ENCODE measurements at places on chromosomes 5 and 9. TPM values are rescaled to one million over a fixed set of nuclear protein-coding genes. Genes with fewer than 3 reads are reported as not detected.

- DNase-seq = no peak
These were observed 344.2 kb upstream of the SLC30A5 start for GRCh38 chr5:68749631-68750030.

- DNase-seq = no peak
These were observed 33.3 kb upstream of the RAD23B start for GRCh38 chr9:107249665-107250285.

- DNase-seq = no peak
These were observed 139.5 kb downstream of the BARX1 start for GRCh38 chr9:93815677-93816076.

GRCh38 chr5:41686191-41686590 is 175.8 kb upstream of the PLCXD3 start:
- no peak for DNase-seq

DNA sequence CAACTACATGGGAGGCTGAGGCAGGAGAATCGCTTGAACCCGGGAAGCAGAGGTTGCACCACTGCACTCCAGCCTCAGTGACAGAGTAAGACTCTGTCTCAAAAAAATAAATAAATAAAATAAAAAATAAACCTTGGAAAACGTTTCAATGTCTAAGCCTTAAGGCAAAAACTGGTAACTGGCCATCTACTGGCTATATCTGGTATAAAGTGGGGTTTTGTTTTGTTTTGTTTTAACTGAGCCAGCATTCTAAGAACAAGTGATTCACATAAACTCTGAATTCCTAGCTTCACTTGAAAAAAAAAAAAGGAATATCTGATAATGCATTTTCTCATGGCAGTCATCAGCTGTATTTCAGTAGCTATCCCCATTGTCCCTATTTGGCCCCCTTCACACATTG is 126.1 kb upstream of the EFNA5 start:
- no peak for DNase-seq

DNA sequence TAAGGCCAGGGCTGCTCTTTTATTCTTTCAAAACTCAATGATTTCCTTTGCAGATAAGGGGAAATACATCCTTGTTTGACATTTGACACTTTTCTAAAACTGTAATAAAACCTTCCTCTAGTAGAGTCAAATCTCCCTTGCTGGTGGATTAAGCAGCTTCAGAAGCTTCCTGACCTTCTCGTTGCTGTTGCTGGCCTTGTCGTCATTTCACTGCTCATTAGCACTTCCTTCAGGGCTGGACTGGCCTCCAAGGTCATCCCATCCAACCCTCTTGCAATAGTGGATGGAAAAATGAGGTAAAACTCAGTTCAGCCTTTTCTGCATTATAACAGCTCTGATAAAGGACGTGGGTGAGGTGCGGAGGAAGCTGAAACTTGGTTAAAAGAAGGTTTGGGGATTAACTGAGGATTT is 1.1 kb upstream of the ADAMTSL1 start:
- no peak for DNase-seq

DNA sequence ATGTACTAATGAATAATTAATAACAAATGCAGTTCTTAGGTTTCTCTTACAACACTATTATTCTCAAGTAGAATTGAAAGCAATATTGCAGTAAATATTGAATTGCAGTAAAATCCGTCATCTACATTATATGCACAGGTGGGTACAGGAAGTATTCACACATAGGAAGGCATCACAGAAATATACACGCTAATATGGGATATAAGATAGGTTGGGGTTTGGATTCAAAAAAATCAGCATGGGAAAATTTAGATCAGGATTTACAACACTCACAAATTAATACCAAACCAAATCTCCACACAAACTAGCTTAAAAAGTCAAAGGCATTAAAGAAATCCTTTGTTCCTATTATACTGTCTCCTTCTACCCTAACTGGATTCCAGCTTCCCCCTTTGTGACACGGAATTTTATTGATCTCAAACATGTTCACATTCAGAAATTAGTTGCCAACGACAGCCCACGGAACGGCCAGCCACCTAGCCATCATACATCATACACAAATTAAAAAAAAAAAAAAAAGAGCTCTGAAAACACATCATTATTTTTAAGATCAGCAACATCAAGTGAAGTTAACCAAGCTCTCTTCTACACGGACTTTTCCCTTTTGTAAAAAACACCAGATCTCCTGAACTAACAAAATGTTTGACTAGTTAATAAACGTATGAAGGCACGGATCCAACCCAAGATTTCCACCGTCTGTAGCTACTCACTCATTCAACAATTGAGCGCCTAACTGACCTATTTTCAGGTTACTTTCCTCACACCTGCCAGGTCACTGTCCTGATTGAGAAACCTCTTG is 2.2 kb downstream of the NR6A1 start:
- no peak for DNase-seq

GRCh38 chr5:88374391-88374790 is 105.7 kb upstream of the TMEM161B start:
- DNase-seq = no peak

DNA sequence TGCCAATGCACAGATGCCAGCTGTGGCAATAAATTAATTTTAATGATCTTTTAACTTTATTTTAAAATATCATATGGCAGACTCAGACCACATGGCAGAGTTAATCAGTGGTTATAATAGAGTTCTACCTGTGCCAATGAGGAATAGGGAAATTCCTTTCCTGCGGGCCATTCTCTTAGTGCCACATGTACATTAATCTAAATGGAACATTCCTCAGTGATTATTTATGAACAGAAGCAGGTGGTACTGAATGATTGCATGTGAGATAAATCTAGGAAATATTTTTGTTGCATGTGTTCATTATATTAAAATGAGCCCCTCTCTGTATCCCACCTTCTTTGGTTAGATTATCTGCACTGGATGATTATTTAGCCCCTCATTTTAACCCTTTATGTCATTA is 102.3 kb downstream of the CCDC192 start:
- DNase-seq = no peak

- DNase-seq = no peak
These were observed 18.7 kb upstream of the COL5A1 start for GRCh38 chr9:134622896-134623257.

GRCh38 chr5:32278406-32278805 is 34.3 kb downstream of the MTMR12 start:
- peak; percentile 89 for DNase-seq

DNA sequence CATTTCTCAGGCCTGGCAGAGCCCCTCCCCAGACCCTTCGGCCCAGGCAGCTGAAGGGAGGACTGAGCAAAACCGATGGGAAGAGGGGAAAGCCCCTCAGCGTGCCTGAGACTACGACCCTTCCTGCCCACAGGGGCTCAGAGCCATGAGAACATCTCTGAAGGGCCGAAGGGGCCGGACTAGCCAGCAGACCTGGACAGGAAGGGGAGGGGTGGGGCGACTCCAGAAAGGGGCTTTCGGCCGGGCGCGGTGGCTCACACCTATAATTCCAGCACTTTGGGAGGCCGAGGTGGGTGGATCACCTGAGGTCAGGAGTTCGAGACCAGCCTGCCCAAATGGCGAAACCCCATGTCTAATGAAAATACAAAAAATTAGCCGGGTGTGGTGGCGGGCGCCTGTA is 85.8 kb upstream of the PHYKPL start:
- no peak for DNase-seq

GRCh38 chr9:128073253-128073886 is 5.3 kb downstream of the SLC25A25 start:
- no peak for DNase-seq

DNA sequence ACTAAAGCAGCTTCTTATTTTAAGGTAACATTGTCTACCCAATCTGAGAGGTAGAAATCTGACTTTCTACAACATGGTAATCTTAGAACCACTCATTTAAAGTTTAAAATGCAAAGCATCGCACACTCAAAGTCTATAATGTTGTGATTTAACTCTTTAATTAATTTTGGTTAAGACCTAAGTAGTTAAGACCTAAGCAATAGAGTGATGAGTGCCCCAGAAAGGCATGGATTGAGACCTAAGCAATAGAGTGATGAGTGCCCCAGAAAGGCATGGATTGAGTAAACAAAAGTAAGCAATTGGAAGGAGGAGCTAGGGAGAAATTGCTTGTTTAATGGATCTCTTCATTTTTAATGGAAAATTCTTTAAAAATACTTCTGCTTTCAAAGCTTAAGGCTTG is 86.8 kb downstream of the NLN start:
- DNase-seq = no peak

- DNase-seq = no peak
These were observed 116.7 kb upstream of the PITX1 start for GRCh38 chr5:135150767-135151166.

DNA sequence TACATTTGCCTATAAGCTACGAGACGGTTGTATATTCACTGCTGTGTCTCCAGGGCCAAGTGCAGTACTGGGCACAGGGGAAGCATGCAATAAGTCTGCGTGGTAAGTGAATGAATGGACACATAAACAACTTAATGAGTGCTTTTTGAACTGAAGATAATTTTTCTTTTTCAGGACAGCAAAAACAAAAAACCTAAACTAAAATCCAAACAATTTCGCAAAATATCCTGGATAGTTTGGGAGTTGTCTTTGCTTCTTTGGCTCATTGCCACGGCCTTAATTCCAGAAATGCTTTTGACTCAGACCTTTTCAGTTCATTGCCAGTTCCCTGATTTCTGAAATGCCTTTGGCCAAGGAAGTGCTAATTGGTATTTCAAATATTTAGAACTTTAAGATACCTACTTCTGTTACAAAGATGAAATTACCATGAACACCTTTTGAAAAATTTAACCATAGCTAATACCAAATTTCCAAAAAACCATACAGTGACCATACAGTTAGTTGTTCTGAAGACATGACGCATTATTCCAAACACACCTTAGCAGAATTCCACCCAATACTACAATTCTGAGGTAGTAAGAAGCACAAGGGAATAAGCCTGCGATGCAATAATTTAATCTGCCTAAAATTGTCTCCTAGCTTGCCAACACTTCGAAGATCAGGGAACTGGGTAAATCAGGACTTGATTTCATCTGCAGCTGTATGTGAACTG is 42.8 kb downstream of the TEK start:
- DNase-seq = peak; percentile 48

- DNase-seq = no peak
These were observed 22.2 kb upstream of the RASA1 start for GRCh38 chr5:87245451-87245850.

- no peak for DNase-seq
These were observed 19.3 kb upstream of the CDKN2B start for GRCh38 chr9:22028394-22028793.

DNA sequence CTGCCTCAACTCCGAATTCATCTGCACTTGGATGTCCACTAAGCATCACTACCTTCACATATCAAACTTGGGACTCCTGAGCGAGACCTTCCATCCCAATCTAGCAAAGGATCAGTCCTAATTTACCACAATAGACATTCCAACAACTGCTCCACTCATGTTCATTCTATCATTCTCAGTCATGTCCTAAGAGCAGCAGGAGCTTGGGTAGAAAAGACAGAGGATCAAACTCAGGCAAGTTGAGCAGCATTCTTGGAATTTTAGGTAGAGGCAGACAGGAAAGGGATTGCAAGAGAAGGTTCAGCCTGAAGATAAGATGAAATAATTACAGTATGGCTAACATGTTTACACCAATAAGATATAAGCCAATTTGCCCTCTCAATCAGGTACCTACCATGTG is 51.7 kb downstream of the AUH start:
- no peak for DNase-seq

DNA sequence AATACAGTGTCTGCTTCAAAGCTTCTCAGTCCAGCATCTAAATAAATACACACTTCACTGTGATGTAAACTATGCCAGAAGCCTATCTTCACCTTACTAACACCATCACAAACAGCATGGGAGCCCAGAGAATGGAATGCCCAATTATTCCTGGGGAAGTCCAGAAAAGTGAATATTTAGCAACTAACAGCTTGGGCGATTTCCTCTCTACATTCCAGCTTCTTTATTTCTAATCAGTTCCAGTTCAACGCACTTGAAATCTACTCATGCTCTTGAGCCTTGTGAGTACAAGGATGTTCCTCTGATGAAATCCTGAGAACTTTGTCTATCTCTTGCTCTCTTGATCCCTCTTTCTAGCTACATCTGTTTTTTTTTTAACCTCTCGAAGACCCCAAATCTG is 100.4 kb upstream of the C9orf72 start:
- DNase-seq = peak; percentile 12

DNA sequence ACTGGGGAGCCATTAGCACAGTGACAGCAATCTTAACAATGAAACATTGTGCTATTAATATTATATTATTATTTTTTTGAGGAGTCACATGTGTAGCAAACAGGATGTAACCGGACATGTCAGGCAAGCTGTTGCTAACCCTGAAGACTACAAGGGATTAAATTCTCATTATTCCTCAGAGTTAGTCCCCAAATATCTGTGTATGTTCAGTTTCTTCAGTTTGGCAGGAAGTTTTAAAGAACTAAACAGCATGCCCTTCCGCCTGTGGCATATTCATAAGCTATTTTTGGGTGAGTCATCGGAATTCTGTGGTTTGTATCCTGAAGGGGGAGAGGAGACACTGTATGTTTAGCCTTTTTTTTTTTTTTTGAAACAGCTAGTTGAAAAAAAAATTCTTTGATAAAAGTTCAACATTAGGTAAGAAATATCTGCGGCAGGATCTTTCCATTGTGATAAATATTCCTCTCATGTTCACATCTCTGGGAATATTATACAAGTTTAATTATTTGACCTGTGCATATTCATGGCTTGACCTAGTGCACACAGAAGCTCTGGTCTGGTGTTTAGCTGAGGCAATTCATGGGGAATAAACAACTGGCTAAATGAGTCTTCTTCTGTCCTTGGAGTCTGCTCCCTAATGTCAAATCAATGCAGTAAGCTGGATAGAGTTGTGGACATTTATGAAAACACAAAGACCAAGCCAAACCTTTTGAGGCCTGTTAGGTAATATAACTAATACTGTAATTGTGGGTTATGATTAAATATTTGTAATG is 202.7 kb upstream of the CDKN2B start:
- DNase-seq = no peak

DNA sequence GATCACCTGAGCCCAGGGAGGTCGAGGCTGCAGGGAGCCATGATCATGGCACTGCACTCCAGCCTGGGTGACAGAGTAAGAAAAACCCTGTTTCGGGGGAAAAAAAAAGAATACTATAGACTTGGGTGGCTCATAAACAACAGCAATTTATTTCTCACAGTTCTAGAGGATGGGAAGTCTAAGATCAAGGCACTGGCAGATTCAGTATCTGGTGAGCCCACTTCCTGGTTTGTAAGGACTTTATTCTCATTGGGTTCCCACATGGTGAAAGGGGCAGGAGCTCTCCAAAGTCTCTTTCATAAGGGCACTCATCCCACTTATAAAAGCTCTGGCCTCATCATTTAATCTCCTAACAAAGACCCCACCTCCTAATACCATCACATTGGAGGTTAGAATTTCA is 8.7 kb downstream of the HINT1 start:
- DNase-seq = no peak

GRCh38 chr5:167764641-167765289 is 526.7 kb upstream of the WWC1 start:
- DNase-seq = no peak

- DNase-seq = no peak
These were observed 24.4 kb upstream of the FIBCD1 start for GRCh38 chr9:130963337-130963908.

GRCh38 chr5:96683392-96683791 is 21.2 kb downstream of the CAST start:
- no peak for DNase-seq

- no peak for DNase-seq
These were observed 211.0 kb downstream of the PCSK5 start for GRCh38 chr9:76101491-76101890.

The CFAP77 gene
- not detected for total RNA-seq

The SLC25A2 gene
- total RNA-seq = not detected

The IL33 gene
- not detected for total RNA-seq

The HSD17B4 gene
- total RNA-seq = 150 TPM

The TRPM6 gene
- total RNA-seq = 0.05 TPM

The CDH10 gene
- 0.53 TPM for total RNA-seq

The FCN2 gene
- not detected for total RNA-seq
